ENCODE measurements at places on chromosomes 5 and 9.

DNA sequence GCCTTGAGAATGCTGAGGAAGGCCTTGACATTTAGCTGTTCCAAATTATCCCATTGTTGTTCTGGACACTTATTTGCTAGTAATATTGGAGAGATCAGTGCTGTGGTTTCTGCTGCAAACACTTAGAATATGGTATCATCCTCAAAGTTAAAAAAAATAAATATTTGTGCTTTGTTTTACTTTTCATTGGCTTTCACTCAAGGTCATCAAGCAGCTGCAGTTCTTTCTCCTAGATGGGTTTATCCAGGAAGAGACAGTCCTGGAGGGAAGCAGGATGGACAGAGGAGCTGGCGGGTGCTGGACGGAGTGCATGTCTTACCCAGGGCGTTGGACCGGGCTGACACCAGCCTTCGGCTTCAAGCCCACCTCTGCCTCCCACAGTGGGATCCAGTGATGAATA, 193.6 kb downstream of the MTRR start:
- no peak for DNase-seq

DNA sequence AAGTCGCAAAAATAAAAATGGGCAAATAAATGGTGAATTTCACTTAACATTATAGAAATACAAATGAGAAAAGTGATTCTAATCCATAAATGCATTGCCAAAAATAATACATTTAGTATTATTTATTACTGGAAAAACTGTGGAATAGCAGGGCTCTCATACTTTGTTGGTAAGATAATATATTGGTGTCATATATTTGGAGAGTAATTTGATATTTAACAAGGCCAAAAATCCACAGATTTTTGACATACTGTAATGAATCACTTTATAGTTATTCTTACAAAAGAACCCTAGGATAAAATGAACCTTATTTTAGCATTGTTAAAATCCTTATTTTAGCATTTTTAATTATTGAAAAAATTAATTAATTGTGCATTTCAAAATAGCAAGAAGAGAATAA, 397.2 kb upstream of the DAB2 start:
- DNase-seq = no peak

- DNase-seq = peak; percentile 67
Observed at GRCh38 chr5:140261403-140262171, 41.3 kb downstream of the PFDN1 start.

- DNase-seq = no peak
Observed at GRCh38 chr9:107933516-107933915, 443.9 kb upstream of the KLF4 start.

GRCh38 chr5:91383956-91384300, 811 bp upstream of the ARRDC3 start:
- DNase-seq = peak; percentile 19

- no peak for DNase-seq
Observed at GRCh38 chr5:33527696-33528095, 86.9 kb downstream of the TARS1 start.

- peak; percentile 14 for DNase-seq
Observed at GRCh38 chr5:161432798-161433197, 113.7 kb downstream of the GABRB2 start.

- no peak for DNase-seq
Observed at GRCh38 chr5:174482607-174483024, 241.8 kb upstream of the MSX2 start.

DNA sequence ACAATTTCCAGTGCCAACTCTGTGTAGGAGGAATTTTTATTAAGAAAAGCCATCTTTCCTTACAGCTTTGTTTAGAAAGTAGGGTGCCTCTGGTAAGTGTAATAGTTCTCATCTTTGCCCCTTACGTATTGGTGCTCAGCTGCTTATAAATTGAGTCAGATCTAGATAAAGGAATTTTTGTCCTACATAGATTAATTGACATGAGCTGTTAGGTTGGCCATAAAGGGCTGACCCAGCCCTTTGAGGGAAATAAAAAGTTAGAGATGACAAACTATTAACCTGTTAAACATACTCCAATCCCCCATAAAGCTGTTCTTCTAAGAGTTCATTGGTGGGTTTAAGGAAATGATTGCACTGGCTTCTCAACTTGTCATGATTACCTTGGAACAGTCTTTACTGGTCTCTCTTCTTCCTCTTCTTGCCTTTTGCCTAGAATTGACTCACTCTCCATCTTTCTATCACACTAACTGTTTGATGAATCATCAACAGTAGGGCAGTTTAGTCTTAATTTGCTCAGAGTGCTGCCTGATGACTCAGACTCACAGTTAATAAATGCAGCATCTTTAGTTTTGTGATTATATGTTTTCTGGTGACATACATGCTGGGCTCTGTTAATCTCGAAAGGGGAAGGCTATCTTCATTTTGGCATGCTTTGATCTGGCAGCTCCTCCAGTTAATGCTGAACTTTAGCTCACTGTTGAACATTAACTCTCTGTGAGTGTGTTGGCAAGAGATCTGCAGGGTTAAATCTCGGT, 51.7 kb downstream of the ARHGAP26 start:
- no peak for DNase-seq

GRCh38 chr5:83077662-83078261, 415 bp downstream of the XRCC4 start:
- DNase-seq = no peak

- no peak for DNase-seq
Observed at GRCh38 chr5:11261241-11261640, 500.2 kb upstream of the DAP start.
